ENCODE measurements at places on chromosomes 12 and 14.

- no peak for DNase-seq
These were observed at the start of gene OVCH1 for GRCh38 chr12:29497588-29497987. OVCH1 (minus strand) TSS chr12:29497686; CDS start chr12:29497686, 0 bp downstream.

- DNase-seq = no peak
These were observed 33.2 kb upstream of the KCNH3 start for GRCh38 chr12:49505672-49506071.

DNA sequence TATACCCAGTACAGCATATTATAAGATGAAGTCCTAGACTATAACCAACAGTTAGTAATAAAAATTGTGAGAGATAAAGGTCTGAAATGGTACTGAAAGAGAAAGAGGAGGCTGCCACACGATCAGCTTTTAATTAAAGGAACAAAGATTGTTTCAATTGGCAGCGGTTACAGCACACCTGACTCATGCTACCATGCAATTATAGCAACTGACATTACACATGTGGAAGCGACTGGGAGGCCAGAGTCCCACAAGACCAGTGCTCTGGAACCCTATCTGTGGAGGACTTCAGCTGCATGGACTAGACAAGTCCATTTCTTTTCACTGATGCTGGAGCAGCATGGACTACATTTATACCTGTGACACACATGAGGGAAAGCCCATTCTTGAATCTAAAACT lies 55.2 kb downstream of the SEL1L start:
- no peak for DNase-seq

DNA sequence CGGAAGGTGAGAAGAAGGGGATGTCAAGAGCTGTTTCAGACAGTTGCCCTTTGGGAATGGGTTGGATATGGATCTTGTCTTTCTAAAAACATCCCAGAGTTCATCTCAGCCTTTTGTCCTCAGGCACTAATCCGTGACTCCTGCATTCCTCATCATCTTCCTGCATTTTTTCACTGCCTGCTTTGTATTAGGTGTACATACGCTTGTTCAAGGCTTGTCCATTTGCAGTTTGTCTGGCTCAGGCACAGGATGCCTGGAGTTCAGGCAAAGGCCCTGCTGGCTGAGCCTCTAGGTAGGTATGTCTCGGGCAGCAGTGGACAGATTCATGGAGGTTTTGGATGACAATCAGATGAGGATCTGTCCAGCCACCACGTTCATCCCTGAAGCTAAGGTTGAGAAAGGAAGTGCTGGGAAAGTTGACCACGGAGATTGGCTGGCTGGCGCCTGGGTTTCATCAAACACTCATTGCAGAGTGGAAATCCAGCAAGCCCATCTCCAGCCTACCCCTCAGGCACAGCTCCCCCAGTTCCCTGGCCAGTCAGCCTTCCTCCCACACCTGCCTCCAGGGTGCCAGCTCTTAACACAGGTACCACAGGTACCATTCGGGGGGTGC lies 12.4 kb upstream of the TMEM106C start:
- DNase-seq = no peak
